ENCODE measurements at places on chromosomes 3 and 15.

GRCh38 chr3:124600765-124601164 is 129.5 kb upstream of the UMPS start:
- DNase-seq = no peak

- DNase-seq = peak; percentile 74
These were observed 31.9 kb upstream of the RAB6B start for GRCh38 chr3:133927540-133928066.

GRCh38 chr15:53880357-53880756 is 97.9 kb upstream of the UNC13C start:
- DNase-seq = peak; percentile 9

DNA sequence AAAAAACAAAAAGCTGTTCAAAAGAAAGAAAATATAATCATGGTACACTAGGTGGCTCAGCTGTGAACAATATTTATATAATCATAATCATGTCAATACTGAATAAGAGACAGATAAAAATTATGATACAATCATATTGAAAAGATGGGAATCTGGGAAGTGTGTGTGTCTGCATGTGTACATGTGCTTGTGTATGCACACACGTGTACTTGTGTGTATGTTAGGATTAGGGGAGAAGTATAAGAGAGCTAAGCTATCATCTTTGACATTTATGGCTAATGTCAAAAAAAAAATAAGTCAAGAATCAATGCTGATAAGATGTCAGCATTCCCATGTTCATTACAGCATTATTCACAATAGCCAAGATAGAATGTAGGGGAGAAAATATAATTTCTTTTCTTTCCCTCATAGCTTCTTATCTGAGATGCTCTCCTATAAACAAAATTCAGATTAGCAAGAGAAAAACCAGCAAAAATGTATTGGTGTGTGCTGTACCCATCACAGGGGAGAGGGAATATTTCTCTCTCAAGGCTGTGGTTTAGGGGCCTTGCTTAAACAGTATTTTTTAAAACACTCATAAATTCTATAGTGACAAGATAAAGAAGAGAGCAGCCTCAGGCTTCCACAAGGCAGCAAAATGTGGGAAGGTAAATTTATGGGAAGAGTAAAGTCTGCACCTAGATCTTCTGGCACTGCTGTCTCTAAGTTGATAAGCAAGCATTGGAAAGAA is 63.4 kb upstream of the ITGA11 start:
- no peak for DNase-seq

All from hindlimb muscle (tissue), 1 donor.